Stimulated activated CD4-positive, alpha-beta T cell treated with anti-CD3 and anti-CD28 coated beads, Interleukin-15, amount 100 ng/mL, for 1 hour (primary cell): ENCODE measurements at places on chromosomes 12 and 14.

- no peak for DNase-seq
These were observed 218.4 kb downstream of the BCAT1 start for GRCh38 chr12:24730489-24730896.

DNA sequence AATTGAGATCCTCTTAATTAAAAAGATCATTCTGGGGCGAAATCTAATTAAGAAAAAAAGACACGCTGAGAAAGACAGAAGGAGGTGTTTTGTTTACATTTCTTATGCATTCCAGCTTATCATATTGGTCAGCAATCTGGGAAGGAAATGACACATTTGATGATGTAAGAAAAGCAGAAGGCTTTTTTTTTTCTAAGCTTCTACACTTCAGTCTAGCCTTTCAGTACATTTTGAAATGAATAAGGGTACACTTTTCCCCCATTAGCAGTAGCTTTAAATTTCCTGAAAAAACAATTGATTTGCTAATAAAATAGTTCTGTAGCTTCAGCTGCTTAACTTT, 5.9 kb upstream of the GSC start:
- DNase-seq = no peak

GRCh38 chr12:90004319-90005074, 295.9 kb upstream of the ATP2B1 start:
- DNase-seq = no peak

- no peak for DNase-seq
These were observed 123.8 kb downstream of the NPAS3 start for GRCh38 chr14:33062476-33062875.

GRCh38 chr14:39984323-39984722, 552.1 kb upstream of the FBXO33 start:
- no peak for DNase-seq

DNA sequence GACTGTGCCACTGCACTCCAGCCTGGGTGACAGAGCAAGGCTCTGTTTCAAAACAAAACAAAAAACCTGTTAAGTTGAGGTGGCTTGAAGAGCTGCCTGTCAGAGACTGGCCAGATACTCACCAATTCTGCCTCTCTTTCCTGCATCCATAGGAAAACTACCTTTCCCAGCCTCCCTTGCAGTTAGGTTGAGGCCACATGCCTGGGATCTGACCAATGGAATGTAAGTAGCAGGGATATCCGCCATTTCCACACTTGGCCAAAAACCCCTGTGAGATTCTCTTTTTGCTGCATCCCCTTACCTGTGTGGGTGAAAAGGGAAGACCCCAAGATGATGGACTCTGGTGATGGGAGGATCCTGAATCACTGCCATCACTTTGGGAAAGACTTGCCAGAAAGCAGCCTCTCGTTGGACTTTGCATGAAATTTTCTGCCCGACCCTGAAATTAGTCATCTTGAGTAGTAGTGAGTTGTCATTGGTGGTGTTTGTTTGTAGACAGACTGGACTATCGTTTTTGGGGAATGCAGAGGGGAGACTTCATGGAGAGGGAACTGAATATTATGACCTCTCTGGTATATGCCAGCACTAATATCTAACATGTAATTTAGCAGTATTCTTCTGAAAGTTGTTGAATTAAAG, 14.0 kb downstream of the GPR68 start:
- no peak for DNase-seq

GRCh38 chr14:102624666-102625065, 32.2 kb downstream of the RCOR1 start:
- no peak for DNase-seq

DNA sequence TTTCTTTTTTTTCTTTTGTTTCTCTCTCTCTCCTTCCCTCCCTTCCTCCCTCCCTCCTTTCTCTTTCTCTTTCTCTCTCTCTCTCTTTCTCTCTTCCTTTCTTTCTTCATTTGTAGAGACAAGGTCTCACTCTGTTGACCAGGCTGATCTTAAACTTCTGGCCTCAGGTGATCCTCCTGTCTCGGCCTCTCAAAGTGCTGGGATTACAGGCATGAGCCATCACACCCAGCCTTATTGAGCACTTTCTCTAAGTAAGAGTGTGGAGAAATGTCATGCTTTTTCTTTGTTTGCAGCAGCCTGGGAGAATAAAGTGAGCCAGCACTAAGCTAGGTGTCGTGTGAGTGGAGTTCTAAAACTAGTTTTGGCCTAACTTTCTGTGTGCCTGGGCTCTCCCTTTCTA, 74.0 kb downstream of the TTC7B start:
- no peak for DNase-seq

- no peak for DNase-seq
These were observed 6.0 kb upstream of the SOS2 start for GRCh38 chr14:50237427-50237826.

- no peak for DNase-seq
These were observed 32.0 kb upstream of the SEL1L start for GRCh38 chr14:81565441-81566290.

DNA sequence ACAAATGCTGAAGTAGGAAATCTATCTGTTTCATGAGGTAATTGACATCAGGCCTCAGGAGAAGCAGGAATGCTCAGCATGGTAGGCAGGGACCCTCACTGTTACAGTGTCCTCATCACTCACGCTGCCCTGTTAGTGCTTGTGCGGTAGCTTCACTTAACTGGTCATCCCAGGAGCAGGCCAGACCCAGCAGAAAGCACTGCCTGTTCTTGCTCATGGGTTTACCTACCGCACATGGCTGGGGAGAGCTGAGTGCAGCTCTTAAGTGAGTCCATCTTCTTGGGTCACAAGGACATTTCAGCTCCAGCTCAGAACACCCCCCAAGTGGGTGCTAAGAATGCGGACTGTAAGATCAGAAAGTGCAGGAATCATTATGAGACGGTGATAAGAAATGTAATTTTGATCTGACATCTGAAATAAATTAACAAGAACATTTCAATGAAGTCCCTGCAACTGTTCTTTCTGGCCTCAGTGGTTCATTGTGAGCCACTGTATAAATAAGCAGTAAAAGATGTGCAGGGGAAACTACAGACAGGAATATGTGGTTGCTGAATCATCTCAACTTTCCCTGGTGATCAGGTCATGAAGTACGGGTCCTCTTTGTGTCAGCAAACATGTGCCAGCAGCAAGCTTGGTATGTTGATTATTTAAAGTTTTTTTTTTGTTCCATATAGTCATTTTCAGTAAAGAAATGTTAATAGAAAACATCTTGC, 757.7 kb upstream of the TMEM132C start:
- DNase-seq = no peak

GRCh38 chr12:102234599-102234998, 37.0 kb upstream of the PMCH start:
- no peak for DNase-seq

DNA sequence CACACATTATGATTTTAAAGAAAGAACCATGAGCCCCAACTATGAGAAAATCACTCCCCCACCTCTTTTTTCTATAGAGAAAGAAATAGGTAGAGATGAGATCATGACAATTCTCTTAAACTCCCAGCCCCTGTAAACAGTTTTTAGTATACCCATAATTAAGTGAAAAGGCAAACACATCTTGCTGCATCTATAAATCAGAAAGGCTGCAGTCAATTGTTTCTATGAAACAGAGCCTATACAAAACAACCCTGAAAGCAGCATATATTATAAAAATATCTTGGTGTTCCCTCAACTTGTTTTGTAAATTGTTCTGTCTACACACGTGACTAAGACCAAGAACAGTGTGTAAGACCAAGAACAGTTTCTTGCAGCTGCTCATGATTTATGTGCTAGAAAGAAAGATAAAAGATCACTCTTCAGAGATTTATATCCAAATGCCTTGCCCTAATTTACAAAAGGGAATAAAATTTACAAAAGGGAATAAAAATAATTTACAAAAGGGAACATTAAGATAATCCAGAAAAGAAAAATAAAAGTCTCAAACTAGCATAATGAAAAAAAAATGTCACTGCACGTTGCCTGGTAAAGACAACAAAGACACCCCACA, 4.8 kb downstream of the KITLG start:
- DNase-seq = no peak

DNA sequence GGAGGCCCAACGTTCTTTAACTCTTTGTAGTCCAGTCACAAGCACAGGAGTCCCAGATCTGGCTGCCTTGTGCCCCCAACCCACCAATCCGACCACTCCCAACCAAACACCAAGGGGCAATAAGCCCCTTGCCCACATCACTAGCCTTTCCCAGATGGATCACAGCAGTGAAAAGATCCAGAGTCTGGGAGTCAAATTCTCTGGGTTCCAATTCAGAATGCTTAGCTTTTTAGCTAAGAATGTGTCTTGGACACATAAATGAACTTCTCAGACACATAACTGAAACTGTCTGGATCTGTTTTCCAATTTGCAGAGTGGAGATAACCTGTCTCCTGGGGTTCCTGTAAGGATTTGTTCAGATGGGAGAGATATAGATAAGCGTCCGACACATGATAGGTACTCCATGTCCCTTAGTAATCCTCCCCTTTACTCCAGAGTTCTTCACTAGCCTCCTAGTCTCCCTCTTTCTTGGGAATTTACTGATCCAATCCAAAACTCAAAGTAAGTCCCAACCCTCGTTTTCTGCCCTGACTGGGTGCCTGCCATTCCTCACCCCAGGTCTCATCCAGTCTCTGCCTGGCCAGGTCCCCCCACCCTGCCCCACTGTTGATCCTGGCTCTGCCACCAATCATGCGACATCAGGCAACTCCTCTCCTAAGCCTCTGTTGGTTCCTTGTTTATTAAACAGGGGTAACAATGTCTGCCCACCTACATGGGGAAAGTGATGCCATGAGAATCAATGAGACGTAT, 439 bp upstream of the TNFRSF1A start:
- no peak for DNase-seq

GRCh38 chr12:110105159-110105558, 19.0 kb upstream of the IFT81 start:
- no peak for DNase-seq

- no peak for DNase-seq
These were observed 33.2 kb upstream of the IRF2BPL start for GRCh38 chr14:77061630-77062257.

DNA sequence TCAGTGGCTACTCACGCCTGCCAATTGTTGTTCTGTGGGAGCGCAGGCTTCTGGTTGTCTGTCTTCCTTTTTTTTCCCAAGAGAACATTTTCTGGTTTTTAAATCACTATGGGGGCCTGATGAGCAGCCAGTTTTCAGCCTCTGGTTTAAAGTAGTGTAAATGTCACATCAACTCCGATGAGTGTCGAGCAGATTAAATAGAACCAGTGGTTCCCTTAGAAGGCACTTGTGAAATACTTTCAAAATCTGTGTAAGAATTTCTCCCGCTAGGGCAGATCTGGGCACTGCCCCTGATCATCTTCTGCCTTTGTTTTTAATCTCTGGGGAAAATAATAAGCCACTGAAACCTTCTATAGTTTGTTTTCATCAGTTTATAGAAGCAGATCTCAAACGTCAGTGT, 130.4 kb downstream of the PRIMA1 start:
- no peak for DNase-seq

- DNase-seq = no peak
These were observed 219.2 kb upstream of the RGS6 start for GRCh38 chr14:71713016-71713415.

GRCh38 chr14:95876761-95877538, at the start of gene TUNAR:
Gene TUNAR (plus strand): TSS chr14:95876832.
- no peak for DNase-seq

DNA sequence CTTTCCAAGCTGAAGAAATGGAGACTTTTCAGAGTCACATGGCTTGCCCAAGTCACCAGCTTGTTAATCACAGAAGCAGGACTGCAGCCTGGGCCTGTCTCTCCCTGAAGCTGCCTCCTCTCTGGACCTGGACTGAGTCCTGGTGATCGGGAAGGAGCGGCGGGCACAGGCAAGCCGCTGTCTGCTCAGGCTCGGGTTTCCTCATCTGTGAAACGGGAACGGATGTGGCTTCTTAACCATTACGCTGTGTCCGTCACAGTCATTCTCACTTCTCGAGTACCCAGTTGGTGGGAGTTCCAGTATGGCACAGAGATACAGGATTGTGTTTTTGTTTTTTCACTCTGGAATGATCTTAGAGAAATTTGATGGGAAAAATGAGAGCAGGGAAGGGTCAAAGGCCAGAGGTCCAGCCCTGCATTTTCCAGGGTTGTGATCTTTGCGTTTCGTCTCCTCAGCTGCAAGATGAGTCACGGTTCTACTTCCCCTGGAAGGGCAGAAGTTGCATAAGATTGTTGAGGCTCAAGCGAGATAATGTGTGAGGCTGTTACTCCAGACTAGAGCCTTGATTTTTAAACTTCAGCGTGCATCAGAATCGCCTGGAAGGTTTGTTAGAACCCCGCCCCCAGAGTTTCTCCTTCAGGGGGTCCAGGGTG, 7.6 kb upstream of the LRTM2 start:
- DNase-seq = no peak

GRCh38 chr12:89311703-89312293, 40.5 kb downstream of the DUSP6 start:
- DNase-seq = no peak

GRCh38 chr14:104697317-104697703, 7.9 kb downstream of the INF2 start:
- no peak for DNase-seq

DNA sequence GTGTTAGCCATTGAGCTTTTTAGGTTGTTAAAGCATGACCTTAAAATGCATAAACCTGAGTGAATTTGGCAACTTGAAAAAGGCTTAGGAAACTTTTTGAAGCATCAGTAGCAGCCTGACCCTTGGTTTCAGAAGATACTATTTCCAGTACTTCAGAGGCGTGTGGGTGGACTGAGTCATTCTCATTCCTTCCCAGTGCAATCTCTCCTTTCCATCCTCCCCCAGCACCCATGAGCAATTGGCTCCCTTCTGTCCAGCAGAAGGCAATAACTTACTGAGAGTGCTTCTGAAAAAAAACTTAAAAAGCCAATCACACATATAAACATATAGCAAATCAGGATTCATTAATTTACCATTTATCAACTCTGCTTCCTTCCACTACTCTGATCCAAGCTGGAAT, 299.3 kb upstream of the STXBP6 start:
- DNase-seq = no peak

DNA sequence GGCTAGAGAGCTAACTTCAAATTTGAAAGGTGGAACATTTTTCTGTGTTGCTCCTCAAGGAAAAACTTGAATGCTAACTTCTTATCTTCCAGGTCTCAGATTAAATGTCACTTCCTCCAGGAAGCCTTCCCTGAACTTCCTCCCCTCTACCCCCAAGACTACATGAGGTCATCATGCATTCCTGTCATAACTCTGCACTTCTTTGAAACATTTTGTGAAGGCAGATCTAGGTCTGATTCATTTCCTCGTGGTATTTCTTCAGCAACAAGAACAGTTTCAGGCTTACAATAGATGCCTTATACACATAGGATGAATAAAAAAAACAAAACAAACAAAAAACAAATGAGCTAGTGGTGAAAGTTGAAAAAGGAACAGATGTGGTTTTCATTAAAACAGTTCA, 97.1 kb upstream of the SRRM4 start:
- DNase-seq = no peak

DNA sequence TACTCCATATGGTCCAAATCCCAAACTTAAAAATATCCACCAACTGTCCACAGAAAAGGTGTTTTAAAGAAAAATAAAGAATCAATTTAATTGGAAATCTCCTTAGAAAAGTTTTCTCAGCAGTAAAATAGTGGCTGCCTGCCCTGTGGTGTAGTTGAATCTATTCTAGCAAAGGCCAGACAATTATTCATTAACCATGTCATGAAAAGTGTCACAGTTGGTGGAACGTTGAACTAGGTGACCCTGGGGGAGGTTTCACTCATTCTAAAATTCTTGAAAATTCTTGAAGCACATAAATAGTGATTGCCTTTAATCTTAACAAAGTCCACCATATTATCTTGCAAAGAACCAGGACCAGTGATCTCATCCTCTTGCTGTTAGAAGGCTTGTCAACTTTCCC, 78.4 kb upstream of the GZMB start:
- DNase-seq = no peak
